GDM1 (cell line): ENCODE measurements at places on chromosomes 11 and 22.

- peak; percentile 0 for DNase-seq
These were observed 662.5 kb upstream of the B3GAT1 start for GRCh38 chr11:135074397-135074998.

GRCh38 chr11:21556926-21557325 lies 636.0 kb upstream of the ANO5 start:
- no peak for DNase-seq

DNA sequence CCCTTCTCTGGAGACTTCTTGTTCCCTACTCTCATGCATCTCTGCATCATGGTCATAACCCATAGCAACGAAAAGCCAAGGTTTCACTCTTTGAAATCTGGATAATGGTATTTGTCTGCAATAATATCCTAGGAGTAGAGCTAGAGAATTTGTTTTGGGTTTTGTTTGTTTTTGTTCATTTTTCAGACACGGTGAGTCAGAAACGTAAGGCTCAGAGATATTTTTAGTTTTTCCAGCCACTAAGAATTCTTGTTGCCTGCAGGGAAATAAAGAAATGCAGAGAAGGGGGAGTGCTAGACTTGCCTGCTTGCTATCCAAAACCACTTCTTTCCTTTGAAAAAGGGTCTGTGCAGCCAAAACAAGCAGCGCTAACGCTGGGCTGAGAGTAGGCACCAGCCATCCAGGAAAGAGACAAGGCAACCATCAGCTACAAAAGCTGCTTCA lies 26.0 kb downstream of the POU2AF3 start:
- DNase-seq = no peak

- no peak for DNase-seq
These were observed 53.9 kb upstream of the PHOX2A start for GRCh38 chr11:72297828-72298227.

- DNase-seq = no peak
These were observed 608.2 kb downstream of the SOX6 start for GRCh38 chr11:15748132-15748531.

- DNase-seq = peak; percentile 88
These were observed 1.0 kb upstream of the LRFN4 start for GRCh38 chr11:66855574-66856495.

DNA sequence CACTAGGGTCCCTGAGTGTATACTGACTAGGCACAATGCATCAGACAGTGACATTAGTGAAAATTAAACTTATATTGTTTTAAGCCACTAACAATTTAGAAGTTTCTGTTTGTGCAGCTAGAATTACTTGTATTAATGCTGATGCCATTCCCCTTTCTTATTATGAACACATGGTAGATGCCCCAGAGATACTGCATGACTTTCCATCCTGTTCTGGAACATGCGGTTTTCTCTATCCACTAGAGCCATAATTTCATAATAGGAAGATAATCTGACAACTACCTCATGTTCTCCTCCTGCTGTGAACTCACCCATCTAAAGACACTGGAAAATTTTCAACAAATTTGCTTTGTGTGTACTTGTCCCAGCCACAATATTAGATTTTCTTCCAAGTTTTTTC lies 1256.4 kb downstream of the FAM181B start:
- DNase-seq = no peak
